Esophagus squamous epithelium (tissue), 5 donors: ENCODE measurements at places on chromosomes 1 and 21. TPM values are rescaled to one million over a fixed set of nuclear protein-coding genes. Genes with fewer than 3 reads are reported as not detected.

The PCP4 gene
- 12.7 TPM for total RNA-seq

The NIT1 gene
- total RNA-seq: 19.6 TPM

DNA sequence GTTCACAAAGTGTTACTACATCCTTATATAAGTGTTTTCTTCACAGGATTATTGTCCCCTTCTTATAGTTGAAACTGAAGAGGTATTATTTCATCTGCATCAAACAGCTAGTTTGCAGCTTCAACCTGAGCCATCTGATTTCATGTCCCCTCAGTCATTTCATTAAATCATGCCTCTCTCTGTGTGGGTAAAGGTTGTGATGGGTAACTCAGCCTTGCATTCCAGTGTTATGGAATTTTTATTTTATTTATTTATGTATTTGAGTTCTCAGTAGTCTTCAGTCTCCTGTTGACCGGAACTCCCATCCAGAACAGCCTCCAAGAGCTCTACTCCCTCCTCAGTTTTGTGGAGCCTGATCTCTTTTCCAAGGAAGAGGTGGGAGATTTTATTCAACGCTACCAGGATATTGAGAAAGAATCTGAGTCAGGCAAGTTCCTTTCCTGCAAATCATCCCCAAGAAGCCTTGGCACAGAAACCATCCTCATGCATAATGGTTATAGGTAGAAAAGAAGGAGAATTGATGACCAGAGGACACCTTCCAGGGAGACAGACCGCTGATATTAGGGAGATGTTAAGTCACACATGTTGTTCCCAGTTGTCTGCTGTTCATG, 21.8 kb downstream of the CHD1L start:
- DNase-seq: no peak

The ADGRL2 gene
- 63.7 TPM for total RNA-seq
